Stimulated activated CD4-positive, alpha-beta T cell treated with anti-CD3 and anti-CD28 coated beads, Interleukin-1b, Interleukin-23, amount 100 ng/mL, for 1 hour (primary cell): ENCODE measurements at places on chromosomes 6 and 20.

DNA sequence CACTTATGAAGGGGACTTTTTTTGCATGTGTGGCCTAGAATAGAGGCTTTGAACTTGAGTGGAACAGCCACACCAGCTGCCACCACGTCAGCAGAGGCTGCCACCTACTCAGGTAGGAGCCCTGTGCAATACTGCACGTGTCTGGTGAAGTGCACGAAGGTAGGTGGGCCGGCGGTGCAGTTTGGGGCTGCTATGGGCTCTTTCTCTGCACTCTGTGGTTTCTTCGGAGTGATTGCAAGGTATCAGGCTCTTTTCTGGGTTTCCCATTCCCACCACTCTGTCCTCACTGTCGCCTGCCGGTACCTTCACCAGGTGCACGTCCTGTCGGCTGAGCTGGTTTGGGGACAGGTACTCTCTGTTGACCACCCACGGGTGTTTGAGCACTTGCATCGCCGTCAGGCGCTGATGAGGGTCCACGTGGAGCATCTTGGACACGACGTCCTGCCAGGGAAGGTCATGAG, 30.8 kb upstream of the MPC1 start:
- no peak for DNase-seq

DNA sequence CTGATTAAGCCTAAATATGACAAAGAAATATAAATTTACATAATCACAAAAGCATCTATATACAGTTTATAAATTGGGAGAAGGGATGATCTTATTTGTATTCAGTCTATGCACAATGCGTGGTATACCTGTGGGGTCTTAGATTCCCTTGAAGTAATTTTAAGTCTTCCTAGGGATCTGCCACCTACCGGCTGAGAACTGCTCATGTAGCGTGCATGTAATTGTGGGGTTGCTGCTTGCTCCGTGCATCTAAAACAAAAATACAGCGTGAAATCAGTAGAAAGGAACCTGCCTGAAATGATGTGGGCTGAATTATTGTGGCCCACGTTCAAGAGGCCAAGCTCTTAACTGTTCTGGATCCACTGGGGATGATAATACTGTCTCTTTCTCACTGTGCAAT, 187.3 kb downstream of the MBOAT1 start:
- no peak for DNase-seq

GRCh38 chr20:22536956-22537756, 47.2 kb downstream of the FOXA2 start:
- no peak for DNase-seq

- no peak for DNase-seq
Observed at GRCh38 chr6:52493669-52494068, 73.5 kb downstream of the EFHC1 start.

DNA sequence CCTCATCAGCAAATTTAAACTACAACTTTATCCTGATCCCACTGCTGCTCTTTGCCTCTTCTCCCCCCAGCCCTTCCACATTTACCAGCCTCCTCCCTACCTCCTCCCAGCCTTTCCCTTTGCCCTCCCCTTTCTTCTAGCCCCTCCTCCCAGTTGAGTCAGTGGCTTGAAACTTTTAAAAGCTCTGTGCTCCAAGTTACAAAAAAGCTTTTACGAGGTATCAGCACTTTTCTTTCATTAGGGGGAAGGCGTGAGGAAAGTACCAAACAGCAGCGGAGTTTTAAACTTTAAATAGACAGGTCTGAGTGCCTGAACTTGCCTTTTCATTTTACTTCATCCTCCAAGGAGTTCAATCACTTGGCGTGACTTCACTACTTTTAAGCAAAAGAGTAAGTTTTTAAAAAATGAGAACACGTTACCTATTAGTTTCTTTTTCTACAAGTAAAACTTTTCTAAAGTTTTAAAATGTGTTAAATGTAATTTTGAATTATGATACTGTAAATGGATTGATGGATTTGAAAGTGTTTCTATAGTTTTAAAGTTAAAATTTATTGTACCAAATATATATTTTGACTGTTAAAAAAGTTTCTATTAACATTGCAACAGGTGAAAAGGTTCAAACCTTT, at the start of gene GJA1:
Gene GJA1, plus strand, starts transcription at position 203 of the 626 bp plus-strand sequence. CDS start 11,202 bp downstream, outside the sequence.
- no peak for DNase-seq

DNA sequence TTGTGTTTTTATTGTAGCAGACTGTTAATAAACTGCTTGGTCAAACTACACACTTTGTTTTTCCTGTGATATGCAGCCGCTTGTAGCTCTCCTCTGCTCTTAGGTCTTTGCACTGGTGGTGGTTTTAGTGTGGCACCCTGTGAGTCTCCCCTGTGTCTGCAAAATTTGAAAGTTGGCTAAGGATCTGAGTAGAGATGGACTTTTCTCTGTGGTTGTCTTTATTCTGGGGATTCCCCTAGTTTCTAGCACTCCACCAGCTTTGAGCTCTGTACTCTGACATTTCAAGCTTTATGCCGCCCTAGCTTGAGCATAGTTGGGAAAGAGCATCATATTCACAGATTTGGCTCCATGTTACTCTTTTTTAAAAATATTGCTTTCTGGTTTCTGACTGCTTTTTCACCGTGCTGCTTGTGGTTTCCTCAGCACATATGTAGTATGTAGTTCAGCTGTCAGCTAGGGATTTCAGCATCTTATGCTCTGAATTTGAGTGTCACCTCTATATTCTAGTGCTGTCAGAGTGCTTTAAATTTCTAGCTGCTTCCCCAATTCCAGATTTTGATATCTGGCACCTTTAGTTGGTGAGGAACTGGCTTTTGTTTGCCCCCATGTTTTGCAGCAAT, 25.4 kb downstream of the CDYL start:
- DNase-seq, result no peak

DNA sequence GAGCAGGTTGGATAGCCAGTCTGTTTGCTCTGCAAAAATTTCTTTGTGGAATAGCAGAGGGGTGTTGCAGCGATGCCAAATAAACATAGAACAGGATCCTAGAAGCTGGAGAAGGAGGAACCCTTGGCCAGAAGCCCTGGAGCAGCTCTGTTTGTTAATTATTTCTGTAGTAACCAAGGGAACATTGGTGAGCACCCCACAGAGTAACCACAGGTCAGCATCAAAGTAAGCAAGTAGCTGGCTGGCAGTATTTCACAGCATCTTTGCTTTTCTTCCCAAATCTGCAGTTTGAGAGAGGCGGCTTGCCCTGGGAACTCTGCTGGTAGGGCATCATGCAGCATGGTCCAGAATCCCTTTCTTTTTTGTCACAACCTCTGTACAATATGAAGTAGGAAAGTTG, 12.7 kb upstream of the APMAP start:
- DNase-seq, result no peak

GRCh38 chr6:82616386-82617028, 252.9 kb downstream of the TPBG start:
- DNase-seq, result no peak

- DNase-seq, result no peak
Observed at GRCh38 chr20:33082546-33082945, 3.1 kb downstream of the BPIFB4 start.

GRCh38 chr6:37871616-37872372, 52.3 kb downstream of the ZFAND3 start:
- no peak for DNase-seq

DNA sequence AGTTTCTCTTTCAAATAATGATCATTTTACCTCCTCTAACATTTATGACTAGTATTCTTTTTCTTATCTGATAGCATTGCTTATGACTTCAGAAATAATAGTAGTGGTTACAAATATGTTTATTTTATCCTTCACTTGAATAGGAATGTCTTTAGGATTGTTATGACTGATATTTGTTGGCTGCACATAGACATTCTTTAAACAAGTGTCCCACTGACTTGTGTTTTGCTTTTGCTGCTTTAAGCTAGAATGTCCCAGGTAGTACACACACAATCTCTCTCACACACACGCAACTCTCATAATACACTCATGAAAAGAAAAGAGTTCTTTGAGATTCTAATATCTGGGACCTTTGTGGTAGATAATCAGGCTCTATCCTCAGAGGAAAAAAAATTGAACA, 21.6 kb downstream of the KIAA1586 start:
- DNase-seq, result no peak

GRCh38 chr6:44386364-44386928, 1.1 kb upstream of the CDC5L start:
- no peak for DNase-seq

GRCh38 chr6:110530671-110531070, 54.3 kb upstream of the SLC22A16 start:
- no peak for DNase-seq

DNA sequence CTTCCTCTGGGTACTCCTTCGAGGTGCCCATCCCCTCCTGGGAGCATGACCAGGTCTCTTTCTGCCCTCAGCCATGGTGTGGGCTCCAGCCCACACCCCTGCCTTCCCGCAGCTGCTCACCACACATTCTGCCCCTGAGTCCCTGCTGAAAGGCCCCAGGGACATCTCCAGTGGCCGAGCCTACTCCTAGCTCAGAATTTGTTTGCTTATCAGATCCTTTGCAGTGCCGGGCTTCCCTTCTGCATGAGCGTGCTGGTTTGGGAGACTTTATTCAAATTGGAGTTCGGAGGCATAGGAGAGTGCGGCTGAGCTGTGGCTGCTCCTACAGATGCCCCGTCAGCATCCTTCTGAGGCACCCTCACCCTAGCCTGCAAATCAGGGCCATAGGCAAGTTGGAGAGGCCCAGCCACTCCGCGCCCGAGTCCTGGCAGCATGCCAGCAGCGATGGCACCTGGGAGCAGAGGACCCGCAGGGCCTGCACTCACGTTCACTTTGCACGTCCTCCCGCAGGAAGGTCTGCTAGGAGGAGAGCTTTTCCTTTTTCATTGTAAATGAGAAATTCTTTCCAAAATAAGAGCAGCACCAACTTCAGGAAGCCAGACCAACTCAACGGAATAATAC, 327.3 kb downstream of the QKI start:
- DNase-seq, result no peak

DNA sequence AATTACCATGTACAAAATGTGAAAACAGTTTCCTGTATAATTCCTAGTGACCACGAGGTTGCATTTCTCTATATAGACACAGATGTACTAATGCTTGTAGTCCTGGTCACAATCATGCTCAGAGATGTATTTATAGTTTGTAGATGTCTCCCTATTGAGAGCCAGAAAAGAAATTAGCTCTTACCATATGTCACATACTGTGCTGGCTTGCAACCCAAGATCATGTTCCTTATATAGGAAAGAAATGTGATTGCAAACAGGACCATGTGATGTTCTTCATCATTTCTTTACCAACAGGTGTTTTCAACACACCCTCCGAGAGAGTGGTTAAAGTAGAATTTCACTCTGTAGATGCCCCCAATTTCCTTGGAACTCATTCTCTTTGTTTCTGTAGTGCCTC, 369.4 kb downstream of the CBLN4 start:
- no peak for DNase-seq

DNA sequence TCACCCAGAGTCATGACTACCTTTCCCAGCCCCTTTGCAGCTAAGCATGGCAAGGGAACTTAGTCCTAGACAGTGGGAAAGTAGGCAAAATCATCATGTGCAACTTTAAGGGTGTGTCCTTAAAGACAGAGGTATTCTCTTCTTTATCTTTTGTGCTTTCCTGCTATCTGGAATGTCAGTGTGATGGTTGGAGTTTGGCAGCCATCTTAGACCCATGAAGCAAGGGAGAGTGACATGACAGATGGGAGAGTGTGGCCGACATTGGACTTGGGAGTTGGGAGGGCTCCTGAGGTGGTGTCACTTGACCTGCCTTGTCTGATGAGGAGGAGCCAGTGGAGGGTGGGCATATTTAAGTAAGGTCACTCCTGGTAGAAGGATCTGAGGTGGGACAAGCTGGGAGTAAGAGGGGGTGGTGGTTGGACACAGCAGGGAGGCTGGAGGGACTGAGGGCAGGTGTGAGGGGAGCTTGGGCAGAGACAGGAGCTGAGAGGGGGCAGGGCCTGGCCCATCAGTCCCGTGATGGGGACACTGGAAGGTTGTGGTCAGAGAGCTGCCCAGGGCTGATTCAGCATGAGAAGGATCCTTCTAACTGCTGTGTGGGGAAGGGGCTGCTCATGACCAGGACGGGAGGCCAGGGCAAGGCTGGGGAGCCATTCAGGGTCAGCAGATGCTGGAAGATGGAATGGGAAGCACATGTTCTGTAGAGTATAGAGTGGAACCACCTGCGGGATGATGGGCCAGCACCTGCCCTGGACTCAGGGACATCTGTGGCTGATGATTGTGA, 29.5 kb upstream of the SULF2 start:
- DNase-seq, result no peak
